ENCODE measurements at places on chromosomes 6 and 20. TPM values are rescaled to one million over a fixed set of nuclear protein-coding genes. Genes with fewer than 3 reads are reported as not detected.

Gene CENPQ
- 7.4 TPM for total RNA-seq

Gene ACTL10
- 1.7 TPM for total RNA-seq

Gene PLAGL2
- 39.4 TPM for total RNA-seq

Gene PSORS1C1
- not detected for total RNA-seq

Gene HLA-DPA1
- 145 TPM for total RNA-seq

Gene WFDC5
- not detected for total RNA-seq

Gene BNIP5
- not detected for total RNA-seq

Gene PARD6B
- total RNA-seq, result 3.8 TPM

Gene ZKSCAN3
- 3.1 TPM for total RNA-seq

Gene PAX1
- total RNA-seq, result not detected

Gene MANEA
- 15.3 TPM for total RNA-seq

Gene VSTM2L
- total RNA-seq, result 0.14 TPM

Gene HLA-DQB1
- 48.6 TPM for total RNA-seq

Gene RRAGD
- 0.98 TPM for total RNA-seq

Gene TFAP2D
- total RNA-seq, result not detected

Gene FOXS1
- total RNA-seq, result not detected

Gene MUCL3
- total RNA-seq, result not detected

Gene PLAGL1
- 6.1 TPM for total RNA-seq

Gene SPATS1
- not detected for total RNA-seq

Gene DUSP15
- not detected for total RNA-seq

Gene RALGAPB
- 41.4 TPM for total RNA-seq

Gene BPIFB2
- total RNA-seq, result not detected

Gene HLA-G
- 3.3 TPM for total RNA-seq

Gene CDK19
- total RNA-seq, result 22.4 TPM

Gene ARHGAP40
- not detected for total RNA-seq

Gene CYP21A2
- not detected for total RNA-seq

Gene KLC4
- 13.0 TPM for total RNA-seq

Gene ZHX3
- total RNA-seq, result 21.6 TPM

Gene LHFPL5
- not detected for total RNA-seq

Gene NMBR
- total RNA-seq, result not detected

Gene BMP2
- 0.10 TPM for total RNA-seq

Gene ORC3
- 24.6 TPM for total RNA-seq

Gene MRS2
- 36.7 TPM for total RNA-seq

Gene THBS2
- total RNA-seq, result not detected

Gene PGBD1
- total RNA-seq, result 1.6 TPM

Gene OXT
- total RNA-seq, result not detected

Gene TOMM6
- 284 TPM for total RNA-seq

Gene CST4
- not detected for total RNA-seq
